ENCODE measurements at places on chromosomes 5 and 9. TPM values are rescaled to one million over a fixed set of nuclear protein-coding genes. Genes with fewer than 3 reads are reported as not detected.

DNA sequence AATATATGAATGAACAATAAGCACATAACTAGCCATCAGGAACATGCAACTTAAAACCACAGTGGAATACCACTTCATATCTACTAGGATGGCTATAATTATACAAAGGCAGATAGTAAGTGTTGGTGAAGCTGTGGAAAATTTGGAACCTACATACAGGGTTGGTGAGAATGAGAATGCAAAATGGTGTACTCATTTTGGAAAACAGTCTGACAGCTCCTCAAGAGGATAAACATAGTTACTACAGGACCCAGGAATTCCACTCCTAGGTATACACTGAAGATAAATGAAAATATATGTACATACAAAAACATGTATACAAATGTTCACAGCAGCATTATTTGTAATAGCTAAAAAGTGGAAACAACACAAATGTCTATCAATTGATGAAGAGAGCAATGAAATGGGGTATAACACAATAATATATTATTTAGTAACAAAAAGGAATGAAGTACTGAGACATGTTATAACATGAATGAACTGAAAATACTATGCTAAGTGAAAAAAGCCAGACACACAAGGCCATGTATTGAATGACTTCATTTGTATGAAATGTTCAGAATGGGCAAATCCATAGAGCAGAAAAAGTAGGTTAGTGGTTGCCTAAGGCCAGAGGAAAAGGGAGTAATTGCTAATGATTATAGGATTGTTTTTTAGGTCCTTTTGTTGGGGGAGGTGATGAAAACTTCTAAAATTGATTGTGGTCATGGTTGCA, 31.2 kb upstream of the CDK5RAP2 start:
- DNase-seq: no peak

- DNase-seq: no peak
These were observed 7.6 kb downstream of the BARX1 start for GRCh38 chr9:93947409-93948070.

The CCT5 gene
- 594 TPM for total RNA-seq

DNA sequence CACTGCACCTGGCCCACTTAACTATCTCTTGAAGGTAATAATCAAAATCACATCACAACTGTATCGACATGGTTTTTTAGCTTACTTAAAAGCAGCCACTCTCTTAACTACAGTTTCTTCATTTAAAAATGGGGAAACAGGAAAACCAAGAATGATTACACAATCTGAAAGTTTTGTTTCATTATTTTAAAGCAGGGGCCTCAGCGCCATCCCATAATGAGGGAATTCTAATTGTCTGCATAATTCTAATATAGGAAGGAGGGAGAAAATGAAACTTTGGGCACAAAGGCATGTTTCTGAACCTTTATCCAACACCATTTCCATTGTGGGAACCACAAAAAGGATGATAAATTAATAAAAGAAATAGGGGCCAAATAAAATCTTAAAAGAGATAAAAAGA, 7.6 kb downstream of the HACD4 start:
- no peak for DNase-seq

DNA sequence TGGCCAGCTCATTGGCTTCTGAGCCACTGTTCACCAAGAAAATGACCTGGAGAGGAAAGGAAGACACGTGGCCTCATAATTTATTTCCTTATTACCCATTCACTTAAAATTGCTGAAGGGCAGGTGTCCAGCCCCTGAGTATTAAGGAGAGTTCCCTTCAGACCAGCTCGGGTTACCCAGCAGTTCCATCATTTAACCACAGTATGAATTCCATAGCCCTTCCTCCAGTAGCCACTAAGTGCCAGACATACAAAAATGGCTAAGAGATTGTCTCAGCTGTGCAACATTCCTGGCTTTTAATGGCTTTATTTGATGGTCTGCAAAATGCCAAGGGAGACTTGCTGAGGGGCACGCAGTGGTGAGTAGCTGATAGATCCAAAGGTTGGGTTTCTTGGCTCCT, 12.5 kb downstream of the AGXT2 start:
- no peak for DNase-seq
